Non-pigmented ciliary epithelial cell (primary cell): ENCODE measurements at places on chromosomes 1 and 21.

DNA sequence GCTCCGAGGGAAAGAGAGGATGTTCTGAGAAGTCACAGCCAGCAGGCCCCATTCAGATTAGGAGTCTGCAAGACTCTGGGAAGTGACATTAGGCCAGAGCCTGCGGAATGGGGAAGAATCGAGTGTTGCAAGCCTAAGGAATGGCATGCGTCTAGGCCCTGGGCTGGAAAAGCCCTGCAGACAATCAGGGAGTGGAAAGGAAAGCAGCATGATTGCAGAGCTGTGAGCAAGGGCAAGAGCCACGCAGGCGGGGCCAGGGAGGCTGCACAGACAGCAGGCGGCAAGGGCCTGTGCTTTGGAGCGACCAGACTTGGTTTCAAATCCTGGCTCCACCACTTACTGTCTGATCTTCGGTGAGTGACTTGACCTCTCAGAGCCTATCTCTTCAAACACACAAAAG is 118.2 kb downstream of the RRAGC start:
- no peak for DNase-seq

- no peak for DNase-seq
Observed at GRCh38 chr1:22447621-22448111, 4.0 kb upstream of the ZBTB40 start.

DNA sequence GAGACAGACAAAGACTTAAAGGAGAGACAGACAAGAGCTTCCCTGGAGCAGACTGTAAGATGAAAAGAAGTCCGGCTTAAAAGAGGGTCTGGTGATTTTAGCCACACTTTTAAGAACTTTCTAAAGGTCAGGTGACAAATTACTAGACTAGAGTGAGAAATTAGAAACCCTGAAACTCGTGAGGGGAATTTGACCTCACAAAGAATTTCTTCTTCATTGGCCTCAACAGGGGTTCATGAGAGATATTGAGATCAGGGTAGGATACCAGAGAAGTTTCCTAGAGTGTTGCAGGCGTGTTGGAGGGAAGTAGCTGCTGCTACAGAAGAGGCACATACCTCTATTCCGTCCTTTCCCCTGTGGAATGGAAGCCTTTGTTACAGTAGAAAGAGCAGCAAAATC is 884.4 kb downstream of the KCNT2 start:
- DNase-seq: no peak

DNA sequence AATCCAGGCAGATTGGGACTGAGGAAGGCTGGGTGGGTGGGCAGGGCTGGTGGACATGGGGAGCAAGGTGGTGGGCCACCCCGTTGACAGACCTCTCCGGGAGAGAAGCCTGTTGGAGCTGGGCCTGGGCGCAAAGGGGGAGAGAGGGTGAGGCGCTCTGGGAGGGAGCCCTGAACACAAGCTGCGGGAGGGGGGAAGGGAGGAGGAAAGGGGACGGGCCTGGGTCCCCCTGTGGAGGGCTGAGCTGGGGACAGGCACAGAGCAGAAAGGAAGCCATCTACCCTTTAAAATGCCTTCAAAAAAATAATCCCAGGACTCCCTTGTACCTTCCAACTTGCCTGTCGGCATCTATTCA is 161.8 kb downstream of the PSMG1 start:
- no peak for DNase-seq
